ENCODE measurements at places on chromosomes 2 and 18. TPM values are rescaled to one million over a fixed set of nuclear protein-coding genes. Genes with fewer than 3 reads are reported as not detected.

HOXD3 gene
- total RNA-seq, result 9.1 TPM

PLGLB1 gene
- 1.7 TPM for total RNA-seq

GKN2 gene
- total RNA-seq, result not detected

TRAPPC12 gene
- total RNA-seq, result 39.3 TPM

NT5C1B gene
- not detected for total RNA-seq

RSAD2 gene
- total RNA-seq, result under 0.01 TPM

MDH1B gene
- 0.11 TPM for total RNA-seq

FAHD2B gene
- 8.6 TPM for total RNA-seq

SPATA3 gene
- total RNA-seq, result not detected

ST6GAL2 gene
- total RNA-seq, result under 0.01 TPM

HAT1 gene
- total RNA-seq, result 23.2 TPM

MAPK4 gene
- total RNA-seq, result not detected

RGPD4 gene
- total RNA-seq, result not detected

CNDP1 gene
- not detected for total RNA-seq

B3GNT7 gene
- 13.0 TPM for total RNA-seq

CYRIA gene
- total RNA-seq, result 33.6 TPM

C2orf66 gene
- total RNA-seq, result 0.09 TPM

POTEJ gene
- total RNA-seq, result 0.26 TPM
